BE2C (cell line): ENCODE measurements at places on chromosomes 1 and 21.

GRCh38 chr1:155892796-155893195 lies 18.4 kb downstream of the RIT1 start:
- DNase-seq: no peak

GRCh38 chr1:64073705-64074104 lies 129.7 kb upstream of the UBE2U start:
- peak; percentile 20 for DNase-seq

DNA sequence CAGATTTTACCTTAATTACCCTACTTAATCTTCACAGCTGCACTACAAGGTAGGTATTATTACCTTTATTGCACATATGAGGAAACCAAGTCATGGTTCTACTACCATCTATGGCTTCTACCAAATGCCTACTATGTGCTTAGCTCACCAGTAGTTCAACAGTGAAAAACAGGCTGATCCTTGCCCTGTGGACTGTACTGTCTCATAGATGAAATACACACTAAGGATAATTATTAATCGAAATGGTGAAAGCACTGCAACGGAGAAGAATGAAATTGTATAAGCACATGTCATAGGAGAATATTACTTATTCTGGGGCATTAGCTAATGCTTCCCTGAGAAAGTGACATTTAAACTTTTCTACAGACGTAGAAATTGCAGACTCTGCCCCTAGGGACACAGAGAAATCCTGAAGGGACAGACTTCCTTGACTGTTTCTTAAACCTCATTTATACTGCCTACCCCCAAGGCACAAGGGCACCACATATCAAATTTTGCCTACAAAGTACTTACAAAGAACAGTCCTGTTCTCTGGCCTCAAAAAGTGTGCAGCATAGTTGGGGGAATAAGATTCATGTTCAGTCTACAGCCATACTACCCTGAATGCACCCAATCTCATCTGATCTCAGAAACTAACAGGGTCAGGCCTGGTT lies 148.4 kb upstream of the ZC3H11B start:
- DNase-seq: no peak

DNA sequence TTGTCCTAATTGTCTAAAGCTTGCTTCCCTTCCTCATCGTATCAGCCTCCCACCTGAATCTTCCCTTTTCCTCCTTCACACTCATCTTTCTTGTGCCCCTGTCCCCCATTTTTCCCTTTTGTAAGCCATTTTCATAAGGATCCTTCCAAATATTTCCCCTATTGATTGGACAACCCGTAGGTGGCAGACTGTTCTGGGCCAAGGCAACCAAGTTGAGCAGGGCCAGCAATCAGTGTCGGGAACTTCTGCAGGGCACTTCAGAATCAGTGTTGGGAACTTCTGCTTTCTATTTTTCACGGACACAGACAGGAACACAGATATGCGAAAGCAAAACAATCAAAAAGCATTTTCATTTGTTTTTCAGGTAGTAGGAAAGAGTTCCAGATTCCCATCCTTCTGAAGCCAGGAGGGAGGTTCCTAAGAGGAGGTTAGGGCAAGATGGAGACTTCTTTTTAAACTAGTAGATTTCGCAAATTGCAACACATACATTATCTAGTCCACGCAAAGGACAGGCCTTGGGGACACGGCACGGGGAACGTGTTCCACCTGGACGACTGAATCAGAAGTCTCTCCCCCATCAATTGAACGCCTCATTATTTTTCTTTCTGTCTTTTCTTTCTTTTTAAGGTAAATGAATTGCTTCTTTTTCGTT lies 691 bp upstream of the MPZL1 start:
- DNase-seq: peak; percentile 54

DNA sequence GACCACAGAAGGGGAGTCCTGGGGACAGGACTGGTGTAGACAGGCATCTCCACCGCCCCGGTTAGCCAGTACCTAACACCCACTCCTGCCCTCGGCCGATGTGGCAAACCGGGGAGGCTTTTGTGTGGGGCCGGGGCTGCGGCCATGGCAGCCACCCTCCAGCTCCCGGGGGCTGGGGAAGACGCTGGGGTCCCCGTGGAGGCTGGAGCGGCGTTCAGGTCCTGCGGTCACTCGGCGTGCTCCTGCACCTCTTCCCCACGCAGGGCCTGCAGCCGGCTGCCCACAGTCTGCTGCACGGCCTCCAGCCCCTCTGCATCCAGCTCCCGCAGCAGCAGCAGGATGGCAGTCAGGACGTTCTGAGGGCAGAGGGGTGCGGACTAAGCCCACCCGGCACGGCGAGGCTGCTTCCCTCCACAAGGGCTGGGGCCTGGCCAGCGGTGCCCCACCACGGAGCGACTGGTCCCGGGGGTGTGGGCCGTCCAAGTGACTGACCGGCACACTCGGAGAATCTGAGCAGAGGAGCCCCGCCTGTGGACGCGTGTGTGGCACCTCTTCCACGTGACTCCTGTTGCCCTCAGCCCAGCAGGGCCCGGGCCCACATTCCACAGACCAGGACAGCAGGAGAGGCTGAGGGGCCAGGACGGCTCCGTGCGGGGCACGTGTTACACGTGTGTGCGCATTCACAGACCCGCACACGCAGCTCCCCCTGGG lies 9.1 kb downstream of the CFAP410 start:
- no peak for DNase-seq

DNA sequence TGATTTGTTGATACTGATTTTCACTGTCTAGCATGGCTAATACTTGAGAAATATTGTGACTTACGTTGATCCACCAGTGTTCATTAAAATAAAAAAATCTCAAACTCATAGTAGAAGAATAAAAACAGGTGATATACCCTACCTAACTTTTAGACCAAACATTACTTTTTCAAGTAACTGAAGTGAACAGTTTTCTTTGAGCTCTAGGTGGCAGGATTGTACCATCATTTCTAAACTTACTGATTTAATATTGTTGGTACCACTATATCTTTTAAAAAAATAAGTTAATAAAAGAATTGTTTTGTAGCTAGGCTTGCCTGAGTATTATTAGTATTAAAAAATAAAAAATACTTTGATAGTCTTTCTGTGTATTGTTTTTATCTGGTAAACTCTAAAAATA lies 21.5 kb downstream of the CDC73 start:
- no peak for DNase-seq
